ENCODE measurements at places on chromosomes 3 and 15. TPM values are rescaled to one million over a fixed set of nuclear protein-coding genes. Genes with fewer than 3 reads are reported as not detected.

The PGBD4 gene
- total RNA-seq, result 1.2 TPM

The ITIH4 gene
- total RNA-seq, result 6.2 TPM

The TRH gene
- 0.29 TPM for total RNA-seq

The C15orf62 gene
- 0.46 TPM for total RNA-seq

The EHHADH gene
- total RNA-seq, result 73.7 TPM

- no peak for DNase-seq
These were observed 243.8 kb downstream of the ZNF621 start for GRCh38 chr3:40768536-40768935.

DNA sequence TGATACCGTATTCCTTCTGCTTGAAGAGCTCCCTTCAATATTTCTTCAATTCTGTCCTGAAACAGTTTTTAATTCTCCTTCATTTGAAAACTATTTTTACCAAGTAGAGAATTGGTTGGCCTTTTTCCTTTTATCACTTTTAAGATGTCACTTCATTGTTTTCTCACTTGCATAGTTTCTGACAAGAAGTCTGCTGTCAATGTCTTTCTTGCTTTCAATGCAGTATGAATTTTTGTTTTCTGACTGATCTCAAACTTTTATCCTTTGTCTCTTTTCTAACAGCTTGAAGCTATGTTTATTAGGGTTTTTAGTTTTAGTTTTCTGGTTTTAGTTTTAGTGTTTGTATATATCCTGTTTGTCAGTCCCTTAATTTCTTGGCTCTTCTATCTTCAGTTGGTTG, 364.8 kb upstream of the TPRG1 start:
- no peak for DNase-seq

- no peak for DNase-seq
These were observed 36.7 kb downstream of the ZPLD1 start for GRCh38 chr3:102471491-102471890.

GRCh38 chr15:56492791-56493555, 28.0 kb upstream of the MNS1 start:
- DNase-seq, result no peak

DNA sequence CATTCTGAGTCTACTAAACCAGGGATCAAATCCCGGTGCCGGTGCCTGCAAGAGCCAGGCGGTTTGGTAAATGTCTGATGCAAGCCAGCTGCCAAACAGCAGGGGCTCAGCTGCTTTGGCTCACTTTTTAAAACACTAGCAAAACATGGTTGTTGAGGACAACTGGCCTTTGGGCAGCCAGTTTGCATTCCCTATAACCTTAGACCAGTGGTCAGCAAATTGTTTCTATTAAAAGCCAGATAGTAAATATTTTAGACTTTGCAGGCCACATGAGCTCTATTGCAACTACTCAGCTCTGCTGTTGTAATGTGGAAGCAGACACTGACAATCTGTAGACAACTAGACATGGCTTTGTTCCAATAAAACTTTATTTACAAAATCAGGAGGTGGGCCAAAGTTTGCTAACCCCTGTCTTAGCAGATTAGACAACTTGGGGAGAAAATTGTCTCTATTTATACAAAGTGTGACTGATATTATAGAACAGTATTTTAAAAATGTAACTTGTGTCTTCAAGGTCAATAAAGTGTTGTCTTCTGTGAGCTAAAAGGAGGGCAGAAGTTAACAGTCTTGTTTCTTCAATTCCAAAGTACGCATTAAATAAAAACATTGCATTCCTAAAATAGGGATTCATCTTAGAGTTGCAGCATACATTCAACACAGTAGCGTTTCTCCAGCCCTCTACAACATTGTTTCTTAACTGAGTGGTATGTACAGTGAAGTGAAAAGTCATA, 67.6 kb downstream of the SSUH2 start:
- DNase-seq, result no peak

DNA sequence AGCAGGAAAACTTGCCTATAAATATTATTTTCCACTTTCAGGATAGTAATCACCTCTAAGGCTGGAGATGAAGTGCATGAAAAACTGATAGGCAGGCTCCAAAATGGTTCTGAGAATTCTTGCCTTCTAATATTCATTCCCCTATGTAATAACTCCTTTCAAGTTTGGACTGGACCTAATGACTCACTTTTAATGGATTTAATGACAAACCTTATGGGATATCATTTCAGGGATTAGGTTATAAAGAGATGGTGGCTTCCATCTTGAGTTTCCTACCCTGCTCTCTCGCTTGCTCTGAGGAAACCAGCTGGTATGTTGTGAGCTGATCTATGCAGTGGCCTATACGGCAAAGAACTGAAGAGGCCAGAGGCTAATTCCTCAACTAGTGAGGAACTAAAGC, 192.0 kb downstream of the BCHE start:
- no peak for DNase-seq

Data from endodermal cell (in vitro differentiated cells).